Urinary bladder (tissue), 4 donors: ENCODE measurements at places on chromosomes 11 and 22. TPM values are rescaled to one million over a fixed set of nuclear protein-coding genes. Genes with fewer than 3 reads are reported as not detected.

DENND5A gene
- total RNA-seq = 178 TPM

KREMEN1 gene
- 10.1 TPM for total RNA-seq

KCNC1 gene
- 0.74 TPM for total RNA-seq

TSPAN18 gene
- total RNA-seq = 32.2 TPM

FEN1 gene
- 13.1 TPM for total RNA-seq

MOV10L1 gene
- total RNA-seq = 9.7 TPM

TLCD5 gene
- total RNA-seq = 11.2 TPM

RAB30 gene
- total RNA-seq = 34.2 TPM

IGSF9B gene
- total RNA-seq = 11.4 TPM

NCAPH2 gene
- total RNA-seq = 27.5 TPM

SMC1B gene
- 0.16 TPM for total RNA-seq
